CD4-positive, alpha-beta T cell treated with Interleukin-17A for 1 hour (primary cell): ENCODE measurements at places on chromosomes 6 and 20.

GRCh38 chr20:5657190-5657875, 92.9 kb upstream of the SHLD1 start:
- no peak for DNase-seq

DNA sequence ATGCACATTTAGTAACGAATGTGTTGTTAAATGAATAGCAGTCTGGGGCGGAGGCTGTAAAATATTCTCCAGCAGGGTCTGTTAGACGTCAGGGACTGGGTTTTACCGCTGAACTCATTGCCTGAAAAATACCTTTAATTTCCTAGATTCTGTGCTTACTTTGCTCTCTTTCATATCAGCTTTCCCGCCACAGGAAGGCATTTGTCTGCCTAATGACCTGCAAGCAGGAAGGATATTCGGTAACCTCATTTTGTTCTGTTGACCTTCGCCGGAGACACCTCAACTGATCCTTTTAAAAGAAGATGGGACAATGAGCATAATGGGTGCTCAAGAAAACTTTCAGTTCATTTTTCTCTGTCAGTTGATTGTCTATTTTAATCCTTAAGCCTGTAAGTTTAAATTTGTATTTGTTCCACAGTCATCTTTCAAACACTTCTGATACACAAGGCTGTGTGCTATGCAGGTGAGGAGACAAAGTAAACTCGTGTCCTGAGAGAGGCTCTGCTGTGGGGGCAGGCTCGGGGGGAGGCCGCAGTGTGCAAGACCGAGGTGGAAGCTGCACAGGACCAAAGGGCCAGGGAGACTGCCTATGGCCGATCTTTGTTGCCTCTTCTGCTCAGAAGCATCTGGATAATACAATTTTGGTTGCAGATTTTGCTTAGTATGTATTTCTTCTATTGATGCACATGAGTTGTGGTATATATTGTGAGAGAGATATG, 27.4 kb upstream of the SIM1 start:
- no peak for DNase-seq

DNA sequence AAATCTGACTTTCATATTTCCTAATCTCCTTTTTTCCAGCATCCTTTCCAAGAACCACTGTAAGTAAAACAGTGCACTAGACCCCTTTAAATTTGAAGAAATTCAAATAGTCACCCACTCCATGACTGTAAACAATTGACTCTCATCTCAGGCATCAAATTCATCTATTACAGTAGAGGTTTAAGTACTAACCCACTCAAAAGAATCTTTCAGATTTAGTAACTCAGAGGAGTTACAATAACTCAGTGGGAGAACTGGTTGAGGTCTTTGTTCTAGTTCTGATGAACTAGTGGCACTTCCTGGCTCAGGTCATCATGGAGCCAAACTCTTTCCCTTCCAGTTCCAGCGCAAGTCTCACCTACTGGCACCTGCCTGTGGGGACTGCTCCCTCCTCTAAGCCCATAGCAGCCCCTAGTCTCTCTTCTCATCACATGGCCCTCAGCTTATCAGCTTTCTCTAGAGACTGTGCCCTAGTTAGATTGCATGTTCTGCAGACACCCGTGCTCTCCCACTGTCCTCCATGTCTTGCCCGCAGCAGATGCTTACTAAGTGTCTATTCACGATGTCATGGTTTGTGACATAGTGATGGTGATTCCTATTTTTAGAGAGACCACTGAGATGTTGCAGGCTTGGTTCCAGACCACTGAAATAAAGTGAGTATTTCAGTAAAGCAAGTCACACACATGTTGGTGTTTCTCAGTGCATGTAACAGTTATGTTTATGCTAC, 196.2 kb downstream of the TBC1D7 start:
- no peak for DNase-seq

GRCh38 chr20:2104236-2104635, 2.6 kb downstream of the STK35 start:
- DNase-seq, result no peak

DNA sequence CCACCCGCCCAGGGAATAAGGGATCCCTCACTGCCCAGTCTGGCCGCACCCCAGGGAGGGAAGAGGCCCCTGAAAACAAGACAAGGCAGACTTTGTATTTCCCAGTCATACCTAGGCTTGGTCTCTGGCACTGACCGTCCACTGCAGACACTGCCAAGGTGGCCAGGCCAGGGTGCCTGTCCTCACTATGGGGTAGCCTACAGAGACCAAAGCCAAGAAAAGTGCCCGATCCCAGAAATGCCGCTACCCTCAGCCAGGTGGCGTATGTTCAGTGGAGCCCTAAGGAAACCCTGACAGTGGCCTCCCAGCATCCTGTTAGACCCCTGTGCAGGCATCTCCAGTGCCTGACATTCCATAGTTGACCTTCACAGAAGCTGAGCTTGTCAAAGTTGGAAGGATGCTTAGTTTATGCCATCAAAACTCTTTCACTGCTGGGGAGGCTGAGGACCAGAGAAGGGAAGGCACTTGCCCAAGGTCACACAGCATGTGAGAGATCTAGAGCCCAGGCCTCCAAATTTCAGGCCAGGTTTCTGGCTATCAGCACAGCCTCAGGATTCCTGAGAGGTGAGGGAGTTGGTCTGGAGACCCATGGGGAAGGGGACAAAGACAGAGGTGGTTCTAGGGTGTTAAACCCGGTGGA, 2.5 kb downstream of the SCRT2 start:
- no peak for DNase-seq

DNA sequence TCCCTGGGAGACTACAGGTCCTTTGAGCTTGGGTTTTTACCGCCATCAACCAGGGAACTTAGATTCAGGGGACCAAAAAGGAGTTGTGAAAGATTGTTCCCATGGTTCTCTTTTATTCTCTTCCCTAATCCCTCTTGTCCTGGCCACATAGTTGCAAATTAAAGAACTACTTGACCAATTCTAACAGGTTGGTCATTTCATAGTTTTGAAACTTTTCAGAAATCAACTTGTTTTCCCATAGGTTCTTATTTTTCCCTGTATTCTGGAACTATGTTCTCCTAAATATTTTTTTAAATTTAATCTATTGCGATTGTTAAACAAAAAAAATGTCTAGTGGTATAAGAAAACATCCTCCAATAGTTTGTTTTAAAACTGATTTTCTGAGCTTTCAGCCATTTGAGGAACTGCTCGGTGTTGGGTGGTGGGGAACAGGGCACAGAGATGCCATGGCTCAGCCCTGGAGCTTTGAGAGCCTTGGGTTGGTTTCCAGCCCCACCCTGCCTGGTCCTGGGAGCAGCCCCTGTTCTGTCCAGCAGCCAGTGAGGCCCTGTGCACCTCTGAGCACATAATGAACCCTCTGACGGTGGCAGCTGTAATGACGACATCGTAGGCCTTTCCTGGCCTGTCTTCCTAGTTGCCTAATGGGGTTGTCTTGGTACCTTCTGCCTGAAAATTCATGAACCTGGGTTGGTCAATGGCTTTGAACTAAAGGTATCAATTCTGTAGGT, 53.5 kb downstream of the TBC1D7 start:
- no peak for DNase-seq

DNA sequence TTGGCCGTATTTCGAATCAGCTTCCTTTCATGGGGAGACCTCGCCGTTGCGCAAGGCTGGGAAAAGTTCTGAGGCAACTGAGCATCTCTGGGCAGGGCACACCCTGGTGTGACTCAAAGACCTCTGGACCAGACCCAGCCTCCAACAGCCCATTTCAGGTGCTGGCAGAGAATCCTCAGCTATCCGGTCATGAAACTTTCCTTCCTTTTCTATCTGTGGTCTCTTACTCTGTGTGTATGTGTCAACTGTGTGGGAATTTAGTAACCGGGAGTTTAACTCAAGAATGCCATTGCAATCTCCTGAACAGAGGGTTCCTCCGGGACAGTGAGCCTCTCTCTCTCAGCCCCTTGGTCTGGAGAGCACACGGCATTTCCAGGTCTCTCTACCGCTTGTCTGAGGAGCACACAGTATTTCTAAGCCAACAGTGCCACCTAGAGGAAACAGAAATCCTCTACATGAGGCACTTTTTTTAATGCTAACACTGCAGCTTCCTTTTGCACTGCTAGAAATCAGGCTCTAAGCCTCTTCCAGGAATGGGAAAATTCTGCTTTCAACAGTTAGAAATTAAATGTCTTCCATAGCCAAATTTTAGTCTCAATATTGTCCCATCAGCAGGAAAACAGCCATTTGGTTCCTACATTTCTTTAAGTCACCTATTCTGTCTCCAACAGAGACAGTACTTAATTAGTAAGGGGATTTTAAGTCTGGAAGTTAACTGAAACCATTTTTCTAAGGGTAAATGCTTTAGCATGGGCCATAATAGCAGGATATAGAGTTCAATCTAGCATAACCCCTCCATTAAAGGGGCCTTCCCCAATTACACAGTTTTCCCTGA, 32.7 kb downstream of the PLN start:
- DNase-seq, result peak; percentile 65
